ENCODE measurements at places on chromosomes 11 and 22. TPM values are rescaled to one million over a fixed set of nuclear protein-coding genes. Genes with fewer than 3 reads are reported as not detected.

The CWF19L2 gene
- 3.8 TPM for total RNA-seq

The KCNQ1OT1 gene
- 0.03 TPM for total RNA-seq

The RAG1 gene
- total RNA-seq = 0.37 TPM

The DEUP1 gene
- total RNA-seq = not detected

The OR10A5 gene
- total RNA-seq = not detected

The A4GALT gene
- total RNA-seq = 15.2 TPM

The C11orf16 gene
- total RNA-seq = not detected

The CCDC116 gene
- 0.09 TPM for total RNA-seq

The KCNK4 gene
- total RNA-seq = not detected

The CLCF1 gene
- 53.5 TPM for total RNA-seq

The CEP126 gene
- total RNA-seq = 3.3 TPM

The PKP3 gene
- total RNA-seq = 38.6 TPM

The ANO1 gene
- 2.7 TPM for total RNA-seq

The SLCO2B1 gene
- total RNA-seq = 4.5 TPM

The CPT1A gene
- 28.3 TPM for total RNA-seq

Measured in A549 treated with GW870086 at 1 μM for 4 hours (cell line).